ENCODE measurements at places on chromosomes 2 and 18.

- no peak for DNase-seq
Measured at GRCh38 chr18:46276748-46277147, 172.6 kb downstream of the HAUS1 start.

GRCh38 chr2:206657087-206657486, 14.8 kb downstream of the FAM237A start:
- no peak for DNase-seq

DNA sequence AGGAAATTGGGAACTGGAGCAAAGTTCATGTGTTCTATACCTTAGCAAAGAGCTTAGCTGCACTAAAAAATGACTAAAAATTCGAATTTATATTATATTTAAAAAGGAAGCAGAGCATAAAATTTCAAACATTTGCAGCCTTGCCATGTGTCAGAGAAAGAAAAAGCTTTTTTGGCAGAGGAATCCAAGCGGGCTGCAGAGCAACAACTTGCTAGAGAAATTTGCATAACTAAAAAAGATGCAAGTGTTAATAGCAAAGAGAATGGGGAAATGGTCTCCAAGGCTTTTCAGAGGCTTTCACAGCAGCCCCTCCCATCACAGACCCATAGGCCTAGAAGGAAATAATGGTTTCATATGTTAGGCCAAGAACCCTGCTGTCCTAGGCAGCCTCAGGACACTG, 1315.9 kb downstream of the DSC3 start:
- DNase-seq = no peak

GRCh38 chr2:205887637-205888036, 198.3 kb downstream of the INO80D start:
- no peak for DNase-seq

GRCh38 chr2:129884221-129884786, 95.2 kb upstream of the RAB6C start:
- no peak for DNase-seq

- DNase-seq = peak; percentile 71
Measured at GRCh38 chr2:174785481-174785880, 21.2 kb upstream of the CHRNA1 start.

DNA sequence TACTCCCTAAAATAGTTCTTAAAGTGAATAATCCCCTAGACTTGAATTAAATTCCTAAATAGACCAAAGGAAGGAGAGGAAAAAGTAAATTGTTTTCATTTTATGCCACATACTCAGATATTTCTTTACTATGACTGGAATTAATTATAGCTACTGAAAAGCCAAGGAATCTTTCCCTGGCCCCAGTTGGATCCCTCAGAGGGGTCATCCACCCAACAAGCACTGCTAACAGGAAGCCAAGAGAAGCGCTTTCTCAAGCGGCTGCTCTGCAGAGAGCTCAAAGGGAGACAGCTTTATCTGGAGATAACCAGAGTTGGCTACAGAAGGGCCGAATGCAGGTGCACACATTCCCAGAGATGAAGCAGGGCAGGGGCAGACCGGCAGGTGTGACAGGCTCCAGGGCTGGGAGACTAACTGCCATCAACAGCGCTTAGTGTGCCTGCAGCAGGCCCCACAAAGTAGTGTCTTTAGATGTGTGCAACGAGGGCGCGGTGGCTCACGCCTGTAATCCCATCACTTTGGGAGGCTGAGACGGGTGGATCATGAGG, 51.1 kb downstream of the POLR1A start:
- no peak for DNase-seq

- no peak for DNase-seq
Measured at GRCh38 chr2:24871852-24872333, 48.1 kb downstream of the ADCY3 start.

DNA sequence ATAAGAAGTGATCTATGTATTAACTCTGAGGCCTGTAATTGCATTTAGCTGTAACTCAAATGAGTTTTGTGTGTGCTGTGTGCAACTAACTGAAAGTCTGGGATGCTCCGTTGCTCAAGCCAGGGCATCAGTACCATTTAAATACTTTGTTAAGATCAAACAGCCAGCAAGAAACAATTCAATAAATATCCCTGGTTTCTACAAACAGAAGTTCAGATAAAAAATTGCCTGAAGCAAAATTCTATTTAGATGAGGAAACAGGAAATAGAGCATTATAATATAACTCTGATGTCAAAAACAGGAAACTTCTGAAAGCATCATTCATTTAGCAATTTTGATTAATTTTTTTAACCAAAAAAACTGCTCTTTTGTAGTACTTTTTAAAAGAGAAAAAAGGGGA, 18.9 kb upstream of the SLC38A11 start:
- no peak for DNase-seq

DNA sequence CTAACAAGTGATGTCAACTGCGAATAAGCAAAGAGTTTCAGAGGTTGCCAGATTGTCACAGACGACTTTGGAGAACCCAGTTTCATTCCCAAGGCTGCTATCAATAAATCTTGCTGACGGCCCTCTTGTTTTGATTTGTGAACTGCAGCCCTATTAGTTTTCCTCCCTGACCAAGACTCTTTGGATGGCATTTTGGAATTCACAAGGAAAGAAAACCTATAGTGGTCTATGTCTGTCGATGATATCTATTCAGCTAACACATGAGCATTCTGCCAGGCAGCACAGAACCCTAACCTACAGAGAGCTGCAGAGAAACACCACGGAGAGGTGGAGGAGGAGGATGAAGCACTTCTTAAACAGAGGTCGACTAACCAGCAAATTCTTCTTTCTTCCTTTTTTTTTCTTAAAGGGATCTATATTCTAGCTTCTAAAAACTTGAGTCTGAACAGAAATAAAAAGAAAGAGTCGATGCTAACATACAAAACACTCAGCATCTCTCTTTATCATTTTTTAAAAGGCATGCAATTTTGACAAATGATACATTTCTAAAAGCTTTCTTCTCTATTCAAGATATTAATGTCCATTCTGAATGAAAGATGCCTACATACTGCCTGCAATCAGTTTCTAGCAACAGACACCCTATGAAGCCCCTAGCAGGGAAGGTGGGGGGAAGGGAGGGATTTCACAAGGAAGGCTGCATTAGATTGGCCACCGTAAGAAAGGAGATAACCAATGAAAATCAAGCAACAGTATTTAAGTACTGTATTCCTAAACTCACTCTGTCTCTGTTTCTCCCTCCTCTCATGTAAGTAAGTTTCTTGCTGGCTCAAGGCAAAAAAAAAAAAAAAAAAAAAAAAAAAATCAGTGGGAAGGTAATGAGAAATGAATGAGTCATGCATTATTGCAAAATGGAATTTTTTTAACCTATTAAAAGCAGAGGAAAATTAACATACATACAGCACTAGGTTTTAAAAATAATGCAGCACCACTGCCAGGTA, 83.0 kb upstream of the CHRNA1 start:
- DNase-seq = peak; percentile 91

- DNase-seq = no peak
Measured at GRCh38 chr18:44957461-44957860, 276.8 kb downstream of the SETBP1 start.

DNA sequence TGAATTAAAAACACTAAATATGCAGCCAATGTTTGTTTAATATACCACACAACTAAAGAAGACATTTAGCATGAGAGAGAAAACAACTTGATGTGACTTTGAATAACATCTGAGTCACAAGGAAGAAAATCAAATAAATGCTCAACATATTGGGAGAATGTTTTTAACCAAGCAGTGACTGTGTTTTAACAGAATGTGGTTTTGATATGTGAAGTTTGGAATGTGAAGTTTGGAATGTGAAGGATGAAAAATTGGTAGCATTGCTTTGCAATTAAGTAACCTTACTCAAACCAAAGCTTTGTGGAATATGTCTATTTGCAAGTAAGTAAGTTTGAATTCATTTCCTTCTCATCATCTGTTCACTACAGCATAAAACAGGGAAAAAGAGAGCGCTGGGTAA, 128.2 kb upstream of the DNAJC10 start:
- DNase-seq = peak; percentile 82

GRCh38 chr18:58298251-58299134, 254.5 kb downstream of the NEDD4L start:
- peak; percentile 72 for DNase-seq

GRCh38 chr2:142069251-142069888, 61.4 kb downstream of the LRP1B start:
- no peak for DNase-seq

- DNase-seq = no peak
Measured at GRCh38 chr2:104502901-104503300, 351.0 kb upstream of the POU3F3 start.

DNA sequence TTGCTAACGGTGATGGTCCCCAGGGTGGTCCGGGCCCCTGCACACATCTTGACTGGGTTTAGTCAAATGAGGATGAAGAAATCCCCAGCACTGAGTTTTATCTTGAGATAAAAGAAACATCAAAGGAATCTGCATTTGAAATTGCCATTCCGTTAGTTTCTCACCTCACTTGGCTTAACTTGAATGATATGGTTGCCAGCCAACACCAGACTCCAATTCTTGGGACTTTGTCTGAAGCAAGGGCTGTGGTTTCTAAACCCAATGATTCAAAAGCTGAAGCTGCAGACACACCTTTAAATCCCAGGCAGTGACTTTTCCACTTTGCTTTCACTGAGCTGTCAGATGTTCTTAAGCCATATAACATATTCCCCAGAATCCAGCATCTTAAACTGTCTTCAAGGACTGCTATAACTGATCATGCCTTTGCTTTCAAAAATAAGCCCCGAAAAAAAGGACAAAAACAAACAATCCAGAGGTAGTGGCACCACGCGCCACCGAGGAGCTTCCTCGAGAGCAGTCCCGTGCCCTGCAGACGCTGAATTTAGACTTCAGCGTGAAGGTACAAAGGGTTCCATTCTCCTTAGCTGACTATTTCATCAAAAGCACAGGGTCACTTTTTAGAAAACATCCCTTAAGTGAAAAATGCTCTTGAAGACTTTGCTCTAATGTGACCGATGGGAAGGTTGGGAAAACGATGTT, 189.3 kb downstream of the HDAC4 start:
- DNase-seq = peak; percentile 11

GRCh38 chr2:25301453-25302352, 40.0 kb downstream of the DNMT3A start:
- DNase-seq = peak; percentile 90

DNA sequence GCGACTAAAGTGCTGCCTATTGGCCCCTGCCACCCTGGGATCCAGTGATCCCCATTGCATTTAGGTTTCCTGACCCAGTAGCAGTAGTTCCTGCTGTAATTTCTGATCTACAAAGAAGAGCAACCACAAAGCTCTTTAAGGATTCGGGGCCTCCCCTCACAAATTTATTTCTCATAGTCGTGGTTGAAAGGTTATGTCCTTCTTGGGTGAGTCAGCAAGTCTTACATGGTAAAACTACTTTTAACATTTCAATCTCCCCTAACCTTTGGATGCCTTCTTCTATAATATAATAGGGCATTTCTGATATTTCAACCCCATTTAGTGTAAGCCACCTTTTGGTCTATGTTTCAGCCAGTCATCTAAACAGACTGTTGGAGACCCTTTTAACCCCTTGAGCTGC, 14.9 kb downstream of the PIKFYVE start:
- peak; percentile 57 for DNase-seq

GRCh38 chr2:86562922-86563649, at the start of gene CHMP3:
TSS of gene CHMP3 (minus strand) at chr2:86563443. CDS start at chr2:86563348, 95 bp downstream.
- peak; percentile 99 for DNase-seq

DNA sequence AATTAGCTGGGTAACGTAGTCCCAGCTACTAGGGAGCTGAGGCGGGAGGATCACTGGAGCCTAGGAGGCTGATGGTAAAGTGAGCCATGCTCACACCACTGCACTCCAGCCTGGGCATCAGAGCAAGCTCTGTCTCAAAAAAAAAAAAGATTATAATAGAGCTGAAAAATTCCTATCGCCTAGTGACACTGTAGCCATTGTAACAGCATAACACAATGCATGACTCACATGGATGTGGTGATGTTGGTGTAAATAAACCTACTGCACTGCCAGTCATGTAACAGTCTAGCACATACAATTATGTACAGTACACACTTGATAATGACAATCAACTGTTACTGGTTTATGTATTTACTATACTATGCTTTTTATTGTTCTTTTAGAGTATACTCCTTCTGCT, 39.6 kb downstream of the MGAT4A start:
- peak; percentile 8 for DNase-seq

DNA sequence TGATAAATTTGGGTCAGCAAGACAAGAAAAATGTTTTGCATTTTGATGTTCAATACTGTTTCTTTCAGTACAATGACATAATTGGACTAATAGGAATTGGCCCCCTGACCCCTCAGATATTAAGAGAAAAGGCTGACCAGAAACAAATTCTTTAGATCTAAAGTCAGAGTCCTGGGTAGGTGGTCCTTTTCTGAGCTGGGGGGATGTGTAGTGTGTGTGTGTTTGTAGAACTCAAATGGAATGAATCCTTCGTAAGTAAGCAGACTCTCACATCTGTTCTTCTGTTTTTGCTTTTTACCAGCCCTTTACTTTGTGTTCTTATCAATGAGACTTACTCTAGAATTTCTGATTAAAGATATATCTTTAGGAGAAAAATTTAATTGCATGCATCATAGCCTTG, 327.7 kb downstream of the TGIF1 start:
- no peak for DNase-seq

DNA sequence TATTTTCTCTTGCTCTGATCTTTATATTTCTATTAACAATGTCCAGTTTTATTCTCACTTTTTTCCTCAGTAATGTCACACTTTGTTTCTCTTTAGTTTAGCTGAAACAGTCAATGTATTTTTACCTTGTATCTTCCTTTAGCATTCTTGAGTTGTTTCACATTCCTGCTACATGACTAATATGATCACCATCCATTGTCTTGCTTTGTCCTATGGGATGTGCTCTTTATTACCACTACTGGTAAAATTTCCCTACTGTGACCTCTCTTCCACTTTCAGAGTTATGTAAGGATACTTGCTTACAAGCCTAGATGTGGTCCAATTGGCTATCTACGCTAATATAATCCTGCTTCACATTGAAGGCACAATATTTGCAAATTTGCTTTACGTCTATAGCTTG, 457.9 kb downstream of the PIK3C3 start:
- no peak for DNase-seq

GRCh38 chr18:69205925-69206324, 194.8 kb upstream of the DOK6 start:
- no peak for DNase-seq

DNA sequence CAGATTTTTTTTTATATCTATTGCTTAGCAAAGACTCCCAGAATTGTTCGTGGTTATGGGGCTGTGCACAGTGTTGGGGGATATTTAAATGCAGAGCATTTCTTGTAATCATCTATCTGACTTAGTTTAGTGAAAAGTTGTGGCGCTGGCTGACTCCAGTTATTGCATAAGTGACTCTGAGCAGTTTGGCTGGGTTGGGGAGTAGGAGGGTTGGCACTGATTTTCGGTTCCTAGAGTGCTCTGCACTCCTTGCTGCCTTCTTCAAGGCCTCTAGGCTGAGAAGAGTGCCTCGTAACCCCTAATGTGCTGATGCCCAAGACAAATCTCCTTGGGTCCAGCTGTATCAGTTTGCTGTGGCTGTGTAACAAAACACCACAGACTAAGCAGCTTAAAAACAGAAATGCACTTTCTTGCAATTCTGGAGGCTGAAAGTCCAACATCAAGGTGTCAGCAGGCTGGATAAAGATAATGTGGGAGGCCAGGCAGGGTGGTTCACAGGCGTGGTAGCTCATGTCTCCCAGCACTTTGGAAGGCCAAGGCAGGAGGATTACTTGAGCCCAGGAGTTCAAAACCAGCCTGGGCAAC, 6.5 kb upstream of the IMPA2 start:
- DNase-seq = peak; percentile 30

GRCh38 chr2:13676269-13676668, 956.2 kb upstream of the LRATD1 start:
- peak; percentile 58 for DNase-seq

- no peak for DNase-seq
Measured at GRCh38 chr2:26067980-26068507, 34.2 kb downstream of the RAB10 start.

GRCh38 chr2:8535821-8536685, 145.8 kb upstream of the ID2 start:
- peak; percentile 54 for DNase-seq

GRCh38 chr2:208306291-208306690, 40.2 kb downstream of the PIKFYVE start:
- DNase-seq = peak; percentile 48
